ENCODE measurements at places on chromosomes 3 and 15.

DNA sequence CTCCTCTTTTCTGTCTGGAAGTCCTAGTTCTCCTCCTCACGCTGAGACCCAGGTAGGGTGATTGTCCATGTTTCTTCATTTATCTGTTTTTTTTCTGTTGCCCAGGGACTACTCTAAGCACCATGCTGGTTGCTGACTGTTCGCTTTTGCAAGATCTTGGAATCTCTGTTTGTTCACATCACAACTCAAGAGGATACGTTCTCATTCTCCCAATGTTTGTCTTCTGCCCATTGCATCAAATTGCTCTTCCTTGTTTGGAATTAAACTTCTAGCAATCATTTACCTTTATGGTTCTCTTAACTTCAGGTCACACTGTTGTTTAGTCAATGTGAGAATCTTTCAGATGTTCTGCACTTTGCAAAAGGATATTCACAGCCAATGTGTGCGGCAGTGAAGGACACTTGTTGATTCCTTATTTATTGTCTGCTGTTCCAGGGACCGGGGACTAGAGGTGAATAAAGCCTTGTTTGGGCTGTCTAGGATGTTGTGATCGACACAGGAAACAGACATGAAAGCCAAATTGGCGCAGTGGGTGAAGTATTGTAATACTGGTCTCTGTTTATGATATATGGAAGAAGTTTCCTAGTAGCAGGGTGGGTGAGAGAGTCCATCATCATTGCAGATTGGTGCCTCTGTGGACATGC, 24.5 kb downstream of the LPP start:
- DNase-seq, result no peak

GRCh38 chr3:194250098-194251002, 100.8 kb downstream of the CPN2 start:
- peak; percentile 46 for DNase-seq

DNA sequence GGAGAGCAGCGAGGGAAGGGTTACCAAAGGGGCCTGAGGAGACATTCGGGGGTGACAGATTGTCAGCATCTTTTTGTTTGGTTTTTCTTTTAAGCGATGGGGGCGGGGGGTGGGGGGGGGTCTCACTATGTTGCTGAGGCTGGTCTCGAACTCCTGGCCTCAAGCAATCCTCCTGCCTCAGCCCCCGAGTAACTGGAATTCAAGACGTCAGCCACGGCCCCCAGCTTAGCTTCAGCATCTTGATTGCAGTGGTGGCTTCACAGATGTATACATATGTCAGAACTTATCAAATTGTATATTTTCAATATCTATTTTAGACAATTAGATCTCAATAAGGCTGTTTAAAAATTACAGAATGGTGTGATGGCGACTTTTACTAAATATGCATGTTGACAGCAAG, 30.9 kb downstream of the ZDHHC19 start:
- DNase-seq, result no peak

GRCh38 chr3:126438746-126439145, 36.9 kb downstream of the ZXDC start:
- no peak for DNase-seq

DNA sequence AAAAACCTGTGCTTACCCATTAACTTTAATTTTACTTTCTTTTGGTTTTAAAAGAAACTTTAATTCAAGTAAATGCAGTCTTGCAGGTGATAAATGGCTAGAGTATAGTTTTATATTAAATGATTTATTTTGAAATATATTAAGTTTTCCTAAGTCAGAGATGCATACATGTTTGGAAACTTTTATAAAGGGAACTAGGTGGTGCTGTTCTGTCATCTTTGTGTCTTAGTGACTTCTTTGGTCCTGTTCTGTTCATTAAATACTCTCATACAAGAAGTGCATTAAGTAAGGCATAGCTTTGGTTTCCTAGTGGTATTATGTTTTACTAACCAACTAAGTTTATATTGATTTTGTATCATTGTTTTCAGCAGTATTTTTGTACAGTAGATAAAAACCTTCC, 15.6 kb downstream of the CADM2 start:
- DNase-seq, result peak; percentile 8

- no peak for DNase-seq
These were observed 260.4 kb upstream of the SLCO3A1 start for GRCh38 chr15:91593067-91593466.

DNA sequence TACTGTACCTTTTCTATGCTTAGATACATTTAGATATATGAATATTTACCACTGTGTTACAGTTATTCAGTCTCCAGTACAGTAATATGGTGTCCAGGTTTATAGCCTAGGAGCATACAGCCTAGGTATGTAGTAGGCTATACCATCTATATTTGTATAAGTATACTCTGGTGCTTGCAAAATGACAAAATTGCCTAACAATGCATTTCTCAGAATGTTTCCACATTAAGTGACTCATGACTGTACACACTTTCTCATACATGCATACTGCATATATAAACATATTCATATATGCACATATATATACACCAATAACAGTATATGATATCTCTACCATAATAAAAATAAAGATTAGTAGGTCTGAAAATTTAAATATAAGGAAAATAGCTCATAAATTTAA, 169.3 kb downstream of the DPH6 start:
- DNase-seq, result no peak

DNA sequence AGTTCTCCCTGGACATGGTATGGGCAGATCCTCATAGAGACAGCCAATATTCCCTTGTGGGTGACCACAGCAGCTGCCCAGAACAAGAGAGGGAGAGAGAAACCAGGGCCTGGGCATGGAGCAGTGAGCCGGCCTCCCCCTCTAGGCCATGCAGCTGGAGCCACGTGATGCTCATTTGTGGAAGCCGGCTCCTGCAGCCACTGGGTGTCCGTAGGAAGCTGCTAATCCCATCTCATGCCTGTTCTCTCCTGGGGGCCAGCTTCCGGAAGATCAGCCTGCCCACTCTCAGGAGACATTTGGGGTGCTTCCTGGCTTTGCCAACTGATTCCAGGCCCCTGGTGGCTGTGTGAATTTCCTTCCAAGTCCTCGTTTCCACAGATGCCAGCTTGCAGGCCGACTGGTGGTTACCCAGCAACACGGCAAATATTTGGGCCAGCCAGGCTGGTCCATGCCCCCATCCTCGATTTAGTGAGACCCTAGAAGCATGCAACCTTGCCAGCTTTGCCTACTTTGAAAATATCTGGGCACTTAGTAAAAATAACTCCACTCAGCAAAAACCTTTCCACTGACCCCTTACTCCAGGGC, 55.3 kb downstream of the LINGO1 start:
- no peak for DNase-seq
